ENCODE measurements at places on chromosomes 6 and 20. TPM values are rescaled to one million over a fixed set of nuclear protein-coding genes. Genes with fewer than 3 reads are reported as not detected.

SLC12A5 gene
- 0.49 TPM for total RNA-seq

- DNase-seq = peak; percentile 84
Measured at GRCh38 chr20:5100684-5101347, 18.9 kb downstream of the PCNA start.

DNA sequence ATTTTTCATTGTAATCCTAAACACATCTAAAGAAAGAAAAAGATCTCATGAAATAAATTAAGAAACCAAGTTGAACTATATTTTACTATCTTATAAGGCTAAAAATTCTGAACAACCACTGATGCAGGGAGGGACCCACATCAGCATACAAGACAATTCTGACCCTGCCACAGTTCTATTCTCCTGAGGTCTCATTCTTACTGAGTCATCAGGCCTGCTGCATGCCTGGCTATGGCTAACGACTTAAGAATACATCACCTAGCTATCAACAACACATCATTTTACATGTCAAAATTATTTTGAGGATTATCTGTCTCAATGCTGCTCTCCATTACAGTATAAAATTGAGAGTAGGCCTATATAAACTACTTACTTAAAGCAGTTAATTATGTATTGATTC, 52.9 kb downstream of the FBXL4 start:
- DNase-seq = no peak

DNA sequence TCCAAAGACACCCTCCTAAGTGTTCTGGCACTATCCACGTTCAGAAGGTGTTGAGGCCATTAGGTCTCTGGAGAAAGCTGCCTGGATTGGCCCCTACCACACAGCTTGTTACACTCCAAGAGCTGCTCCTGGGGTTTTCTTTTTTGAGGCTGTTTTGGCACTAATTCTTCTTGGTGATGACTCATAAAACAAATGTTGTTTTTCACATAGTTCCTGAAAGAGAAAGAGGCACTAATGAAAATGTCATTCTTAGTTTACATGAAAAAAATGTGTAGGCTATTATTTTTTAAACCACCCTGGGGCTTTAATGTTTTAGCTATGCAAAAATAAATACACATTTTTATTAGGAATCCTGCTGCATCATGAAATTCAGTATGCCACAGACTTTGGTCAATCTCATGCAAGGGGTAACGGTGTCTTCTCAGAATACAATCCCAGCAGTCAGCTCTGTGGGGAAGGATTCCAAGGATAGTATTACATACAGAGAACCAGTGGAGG, 38.1 kb downstream of the TBPL1 start:
- DNase-seq = no peak

- no peak for DNase-seq
Measured at GRCh38 chr6:116625872-116626271, 9.6 kb downstream of the RSPH4A start.

- no peak for DNase-seq
Measured at GRCh38 chr6:4028051-4028450, 50.9 kb downstream of the FAM217A start.
